ENCODE measurements at places on chromosomes 3 and 15.

GRCh38 chr3:195072916-195073564 lies 197.9 kb downstream of the XXYLT1 start:
- no peak for DNase-seq

DNA sequence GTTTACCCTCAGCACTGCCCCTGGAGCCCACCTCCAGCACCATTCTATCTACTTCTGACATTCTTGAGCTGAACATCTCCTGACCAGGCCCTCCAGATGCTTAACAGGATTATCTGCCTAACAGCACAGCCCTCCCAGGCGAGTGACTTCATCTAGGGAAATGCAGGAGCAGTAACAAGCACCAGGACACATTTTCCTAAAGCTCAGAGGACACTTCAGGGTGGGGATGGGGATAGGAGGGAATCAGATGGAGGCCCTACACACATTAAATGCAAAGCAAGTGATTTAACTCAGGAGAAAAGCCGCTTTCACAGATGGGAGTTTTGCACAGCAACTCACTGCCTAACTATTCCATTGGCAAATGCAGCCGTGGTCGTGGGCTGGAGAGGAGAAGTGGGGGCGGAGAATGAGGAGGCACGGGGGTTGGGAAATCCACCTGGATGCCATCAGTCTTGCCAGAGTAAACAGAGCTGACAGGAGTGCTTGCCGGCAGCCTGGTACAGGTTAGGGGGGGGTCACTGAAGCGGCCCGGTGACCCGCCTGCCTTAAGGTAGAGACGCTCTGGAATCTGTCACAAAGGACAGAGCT lies 21.3 kb upstream of the BNC1 start:
- no peak for DNase-seq

DNA sequence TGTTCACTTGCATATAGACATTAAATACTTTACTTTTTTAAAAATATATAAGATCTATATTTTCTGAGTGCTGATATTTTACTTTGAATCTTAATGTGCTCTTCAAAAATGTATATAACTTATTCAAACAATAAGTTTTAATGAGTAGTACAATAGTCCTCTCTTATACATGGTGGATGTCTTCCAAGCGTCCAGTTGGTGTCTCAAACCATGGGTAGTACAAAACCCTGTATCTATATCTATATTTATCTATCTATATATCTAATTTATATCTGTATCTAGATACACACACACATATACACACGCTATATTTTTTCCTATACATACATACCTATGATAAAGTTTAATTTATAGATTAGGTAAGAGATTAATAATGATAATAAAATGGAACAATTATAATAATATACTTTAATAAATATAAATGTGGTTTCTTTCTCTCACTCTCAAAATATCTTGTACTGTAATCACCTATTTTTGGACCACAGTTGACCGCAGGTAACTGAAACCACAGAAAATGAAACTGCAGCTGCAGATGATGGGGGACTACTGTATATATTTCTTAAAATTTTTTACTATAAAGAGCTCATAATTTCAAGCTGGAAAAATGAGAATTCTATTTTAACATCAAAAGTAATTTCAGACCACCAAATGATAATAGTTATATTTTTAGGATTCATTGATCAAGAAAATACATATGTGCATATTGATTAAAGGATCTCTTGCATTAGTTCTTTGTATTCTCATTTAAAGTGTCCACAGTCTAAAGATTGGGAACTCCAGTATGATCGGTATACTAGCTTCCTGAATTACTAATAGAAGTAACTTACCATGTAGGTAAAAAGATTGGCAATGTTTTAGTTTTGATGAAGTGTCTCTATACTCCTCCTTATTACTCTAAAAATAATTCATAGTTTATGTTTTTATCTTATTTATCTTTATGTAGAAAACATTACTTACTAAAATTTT lies 215.1 kb upstream of the MLF1 start:
- DNase-seq = no peak

DNA sequence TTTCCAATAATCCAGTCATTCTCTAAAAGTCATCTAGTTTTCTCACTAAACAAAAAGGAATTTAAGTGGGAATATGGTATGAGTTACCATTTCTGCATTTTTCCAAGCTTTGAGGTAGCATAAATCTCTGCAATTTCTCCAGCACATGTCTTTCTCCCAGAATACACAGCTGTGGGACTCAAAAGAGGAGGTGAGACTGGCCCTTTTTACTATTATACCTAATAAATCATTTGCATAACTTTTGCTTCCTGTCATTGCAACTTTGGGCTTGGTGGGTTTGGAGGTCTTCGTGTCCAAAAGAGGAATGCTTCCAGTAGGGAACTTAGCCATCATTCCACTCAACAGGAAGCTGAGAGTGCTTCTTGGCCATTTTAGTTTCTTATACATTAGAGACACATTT lies 94.8 kb downstream of the FMN1 start:
- DNase-seq = no peak

DNA sequence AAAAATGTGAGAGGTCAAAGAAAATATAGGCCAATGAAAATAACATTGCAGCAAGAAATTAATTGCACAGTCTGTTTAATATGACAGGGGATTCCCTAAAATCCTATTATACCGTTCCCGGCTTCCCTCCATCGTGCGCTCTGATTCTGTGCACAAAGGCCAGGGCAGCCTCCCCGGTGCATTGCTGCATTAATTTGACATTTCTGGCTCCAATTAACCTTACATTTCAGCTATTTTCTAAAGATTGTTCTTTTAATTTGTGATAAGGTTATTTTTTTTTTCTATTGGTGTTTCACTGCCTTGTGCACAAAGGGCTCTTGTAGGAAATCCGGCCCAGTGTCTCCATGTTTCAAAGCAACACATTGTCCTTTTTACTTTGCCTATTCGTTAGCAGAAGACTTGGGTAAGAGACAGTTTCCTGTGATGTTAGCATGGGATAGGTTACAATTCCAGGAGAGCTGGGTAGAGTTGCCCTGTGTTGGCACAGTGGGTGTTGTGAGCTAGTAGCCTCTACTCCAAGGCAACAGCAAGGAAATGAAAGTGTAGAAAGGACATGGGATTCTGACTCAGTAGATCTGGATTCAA lies 257.3 kb upstream of the IGF1R start:
- no peak for DNase-seq

- no peak for DNase-seq
Observed at GRCh38 chr3:139353920-139354556, 10.2 kb downstream of the MRPS22 start.

GRCh38 chr15:75695634-75696310 lies 16.9 kb downstream of the CSPG4 start:
- no peak for DNase-seq

DNA sequence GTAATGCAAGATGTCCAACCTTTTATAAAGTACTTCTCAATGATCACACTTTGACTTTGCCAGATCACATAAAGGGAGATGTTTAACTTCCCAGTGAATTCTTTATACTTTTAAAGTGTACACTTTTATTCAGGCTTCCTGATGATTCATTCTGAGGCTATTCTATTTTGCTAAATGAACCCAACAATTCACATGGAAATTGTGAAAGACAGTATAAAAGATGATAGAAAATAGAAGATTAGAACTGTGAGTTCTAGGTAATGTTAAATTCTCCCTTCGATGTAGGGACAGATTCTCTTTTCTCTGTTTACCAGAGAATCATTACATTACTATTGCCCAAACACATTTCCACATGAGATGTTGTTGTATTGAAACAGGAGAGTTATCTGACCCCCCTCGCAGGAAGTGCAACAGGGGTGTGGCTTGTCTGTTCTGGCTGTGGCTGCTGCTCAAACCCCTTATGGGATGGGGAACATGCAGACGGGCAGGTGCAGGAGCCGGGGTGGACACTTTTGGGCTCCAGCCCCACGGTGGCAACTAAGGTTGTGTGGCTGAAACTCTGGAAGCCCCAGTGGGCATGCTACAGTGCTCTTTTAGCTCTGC lies 131.3 kb upstream of the LRTM1 start:
- DNase-seq = no peak

DNA sequence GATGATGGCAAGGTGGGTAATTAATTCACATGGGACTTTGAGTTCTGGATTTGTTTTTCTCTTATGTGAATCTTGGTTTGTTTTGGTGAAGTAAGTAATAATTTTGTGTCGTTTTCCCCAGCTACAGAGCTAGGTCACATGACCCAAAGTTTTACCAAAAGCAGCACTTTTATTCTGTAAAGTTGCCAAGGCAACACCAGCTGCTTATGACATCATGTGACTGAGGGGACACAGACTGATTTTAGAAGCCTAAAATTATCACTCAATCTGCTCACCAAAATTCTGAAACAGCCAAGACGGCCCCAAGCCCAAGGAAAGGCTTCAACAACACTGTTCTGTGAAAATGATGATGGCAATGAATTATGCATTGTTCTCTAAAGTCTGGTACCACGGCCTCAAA lies 63.9 kb downstream of the MEX3B start:
- DNase-seq = no peak

- no peak for DNase-seq
Observed at GRCh38 chr3:139470199-139470598, 6.1 kb downstream of the RBP2 start.

DNA sequence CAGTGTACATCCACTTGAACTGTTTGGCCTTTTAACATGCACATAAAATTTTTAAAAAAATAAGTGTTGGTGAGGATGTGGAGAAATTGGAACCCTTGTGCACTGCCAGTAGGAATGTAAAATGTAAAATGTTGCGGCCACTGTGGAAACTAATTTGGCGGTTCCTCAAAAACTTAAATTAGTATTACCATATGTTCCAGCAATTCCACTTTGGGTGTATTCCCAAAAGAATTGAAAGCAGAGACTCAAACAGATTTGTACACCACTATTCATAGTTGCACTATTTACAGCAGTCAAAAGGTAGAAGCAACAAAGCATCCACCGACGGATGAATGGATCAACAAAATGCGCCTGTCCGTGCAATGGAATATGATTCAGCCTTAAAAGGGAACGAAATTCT lies 55.2 kb upstream of the SEC61A1 start:
- DNase-seq = no peak

GRCh38 chr3:17901893-17902292 lies 159.5 kb upstream of the TBC1D5 start:
- DNase-seq = no peak

GRCh38 chr3:141851411-141851810 lies 25.0 kb upstream of the ATP1B3 start:
- DNase-seq = no peak

- no peak for DNase-seq
Observed at GRCh38 chr15:65254356-65254755, 32.3 kb downstream of the PARP16 start.

DNA sequence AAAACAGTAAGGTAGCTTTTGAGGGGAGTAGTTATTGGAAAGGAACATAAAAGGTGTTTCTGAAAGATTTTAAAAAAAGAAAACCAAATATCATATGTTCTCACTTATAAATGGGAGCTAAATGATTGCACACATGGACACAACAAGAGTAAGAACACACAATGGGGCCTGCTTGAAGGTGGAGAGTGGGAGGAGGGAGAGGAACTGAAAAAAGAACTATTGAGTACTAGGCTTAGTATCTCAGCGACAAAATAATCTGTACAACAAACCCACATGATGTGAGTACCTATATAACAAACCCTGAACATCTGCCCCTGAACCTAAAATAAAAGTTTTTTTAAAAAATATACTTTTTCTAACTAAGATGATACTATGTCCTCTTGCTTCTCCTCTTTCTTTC lies 138.3 kb downstream of the CGGBP1 start:
- no peak for DNase-seq

DNA sequence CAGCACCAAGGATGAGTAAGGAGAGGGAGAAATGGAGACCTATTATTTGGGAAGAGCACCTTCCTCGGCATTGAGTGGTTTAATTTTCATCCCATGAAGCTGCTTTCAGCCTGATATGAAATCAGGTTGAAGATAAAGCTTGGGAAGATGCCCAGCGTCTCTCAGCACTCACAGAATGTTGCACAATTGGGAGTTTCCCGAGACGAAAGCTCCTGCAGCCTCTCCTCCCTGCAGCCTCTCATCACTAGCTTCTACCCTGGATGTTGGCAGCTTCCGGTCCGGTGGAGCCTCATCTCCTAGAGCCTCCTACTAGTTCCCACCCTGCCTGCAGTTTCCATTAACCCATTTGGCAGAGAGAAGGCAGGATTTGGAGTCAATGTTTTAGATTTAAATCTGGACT lies 40.3 kb downstream of the EDEM1 start:
- DNase-seq = no peak

DNA sequence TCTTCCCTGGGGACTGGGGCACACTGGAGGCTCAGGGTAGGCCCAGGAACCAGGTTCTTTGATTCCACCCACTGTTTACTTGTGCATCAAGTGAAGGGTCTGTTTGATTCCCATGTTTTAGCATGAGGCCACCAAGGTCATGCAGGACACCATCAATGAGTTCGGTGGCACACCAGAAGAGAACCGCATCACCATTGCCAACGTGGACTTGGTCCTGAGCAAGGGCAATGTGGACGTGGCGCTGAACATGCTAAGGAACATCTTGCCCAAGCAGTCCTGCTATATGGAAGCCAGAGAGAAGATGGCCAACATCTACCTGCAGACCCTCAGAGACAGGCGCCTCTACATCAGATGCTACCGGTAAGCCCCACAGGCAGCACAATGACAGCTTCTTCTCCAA lies 21.5 kb downstream of the TTC21A start:
- no peak for DNase-seq

DNA sequence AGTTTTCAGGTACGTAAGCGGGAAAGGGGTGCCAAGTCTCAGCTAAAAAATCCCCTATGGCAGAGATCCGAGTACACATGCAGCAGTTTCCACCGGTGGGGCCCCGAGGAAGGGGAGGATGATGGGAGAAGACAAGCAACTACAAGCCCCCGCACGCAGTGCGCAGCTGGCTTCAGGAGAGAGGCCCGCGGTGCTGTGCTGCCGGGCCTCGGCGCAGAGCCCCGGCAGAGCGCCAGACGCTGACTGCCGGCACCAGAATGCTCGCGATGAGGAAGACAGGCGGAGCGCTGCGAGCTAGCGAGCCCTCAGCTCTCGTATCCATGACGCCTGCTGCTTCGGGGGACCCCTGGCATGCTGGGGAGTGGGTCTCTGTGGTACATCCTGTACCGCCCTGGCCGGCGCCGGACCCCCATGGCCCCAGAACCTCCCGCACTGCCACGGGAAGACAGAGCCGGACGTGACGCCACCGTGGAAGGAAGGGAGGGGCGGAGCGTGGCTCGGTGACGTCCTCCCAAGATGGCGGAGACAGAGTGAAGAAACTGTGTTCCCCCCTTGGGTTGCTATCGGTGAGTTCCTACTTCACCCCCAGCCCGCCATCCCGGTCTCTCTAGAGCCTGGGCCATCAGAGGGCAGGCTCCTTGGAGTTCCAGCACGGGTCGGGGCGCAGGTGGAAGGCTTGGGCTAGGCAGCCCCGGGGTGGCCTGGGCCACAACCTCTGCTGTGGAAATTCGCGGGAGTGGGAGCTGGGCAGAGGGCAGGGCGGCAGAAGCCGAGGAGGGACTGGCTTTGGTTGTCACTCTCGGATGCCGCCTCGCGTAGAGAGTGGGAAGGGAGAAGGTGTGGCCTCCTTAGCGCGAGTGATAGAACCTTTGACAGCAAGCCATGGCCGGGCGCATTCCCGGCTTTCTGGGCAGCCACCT lies at the start of gene MYNN:
Gene MYNN (plus strand): TSS at position 500 of the 920 bp plus-strand sequence. CDS start 900 bp downstream, outside the sequence.
- peak; percentile 93 for DNase-seq

DNA sequence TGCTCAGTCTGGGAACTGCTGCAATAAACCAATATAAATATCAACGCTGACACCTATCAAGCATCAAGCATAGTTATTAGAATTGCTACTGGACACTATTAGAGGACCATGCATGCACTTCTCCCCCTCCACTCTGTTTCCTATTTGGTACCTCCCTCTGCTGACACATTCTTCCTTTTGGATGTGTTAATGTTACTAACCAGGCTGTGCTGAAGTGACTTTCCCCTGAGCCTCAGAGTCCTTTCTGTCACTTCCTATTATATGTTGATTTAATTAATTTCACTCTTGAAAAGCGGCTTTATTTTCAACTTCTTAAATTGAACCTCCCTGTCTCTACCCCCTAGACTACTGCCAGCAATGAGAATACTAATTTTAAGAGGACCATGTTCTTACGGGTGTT lies 379.1 kb downstream of the MCTP2 start:
- DNase-seq = no peak

Data from activated naive CD4-positive, alpha-beta T cell treated with Interleukin-2 at 50 U/mL for 16 hours (primary cell).